ENCODE measurements at places on chromosomes 16 and 17. TPM values are rescaled to one million over a fixed set of nuclear protein-coding genes. Genes with fewer than 3 reads are reported as not detected.

The PRR35 gene
- total RNA-seq = 0.12 TPM

The XAF1 gene
- 110 TPM for total RNA-seq

The CETP gene
- not detected for total RNA-seq

The CLUH gene
- 195 TPM for total RNA-seq

The EIF3C gene
- 520 TPM for total RNA-seq

The OTOP2 gene
- total RNA-seq = not detected

The HEXD gene
- total RNA-seq = 19.5 TPM

The KRT17 gene
- not detected for total RNA-seq

The CHD9NB gene
- 0.17 TPM for total RNA-seq

The TPSB2 gene
- total RNA-seq = not detected

The CEP112 gene
- 2.3 TPM for total RNA-seq

The KRTAP4-3 gene
- not detected for total RNA-seq

The PLXDC1 gene
- 0.43 TPM for total RNA-seq

The RBFOX1 gene
- not detected for total RNA-seq

The NPIPB6 gene
- total RNA-seq = not detected

The MMP2 gene
- total RNA-seq = not detected

The KRTAP4-1 gene
- total RNA-seq = not detected

The RCVRN gene
- not detected for total RNA-seq

The CD300H gene
- total RNA-seq = not detected

The MARVELD3 gene
- not detected for total RNA-seq

The C16orf86 gene
- total RNA-seq = 1.9 TPM

The IRX5 gene
- not detected for total RNA-seq

The EPX gene
- not detected for total RNA-seq

The TBC1D3C gene
- not detected for total RNA-seq

The KAT2A gene
- 16.5 TPM for total RNA-seq

The ZDHHC1 gene
- 2.0 TPM for total RNA-seq

The GP1BA gene
- total RNA-seq = 0.12 TPM

The SCN4A gene
- total RNA-seq = 0.08 TPM

The MT2A gene
- 549 TPM for total RNA-seq

The HS3ST4 gene
- total RNA-seq = not detected

The GRAP gene
- 8.2 TPM for total RNA-seq

The TMEM100 gene
- not detected for total RNA-seq

The ANKFN1 gene
- total RNA-seq = not detected

The USP43 gene
- 0.95 TPM for total RNA-seq

The WDR81 gene
- total RNA-seq = 30.9 TPM

The NAA60 gene
- 59.0 TPM for total RNA-seq

The PSME3 gene
- total RNA-seq = 152 TPM

The NME1 gene
- 245 TPM for total RNA-seq

The KRT27 gene
- total RNA-seq = not detected

The SLC52A1 gene
- not detected for total RNA-seq

The LPCAT2 gene
- 2.9 TPM for total RNA-seq

The CCDC154 gene
- 3.6 TPM for total RNA-seq

The HCRT gene
- not detected for total RNA-seq

The KRTAP4-16 gene
- total RNA-seq = not detected

The ITGAD gene
- not detected for total RNA-seq

The KRT25 gene
- not detected for total RNA-seq

The ABCC3 gene
- total RNA-seq = not detected

The CA5A gene
- not detected for total RNA-seq

The CSH2 gene
- total RNA-seq = not detected

The CA10 gene
- not detected for total RNA-seq

The IL17C gene
- 0.64 TPM for total RNA-seq

The CDH3 gene
- total RNA-seq = 2.3 TPM

The PIK3R6 gene
- 0.81 TPM for total RNA-seq

All from natural killer cell treated with Interleukin-12 subunit alpha and Interleukin-12 subunit beta and Interleukin-15 and Interleukin-18, amount 100 ng/mL, for 72 hours (primary cell).